ENCODE measurements at places on chromosomes 3 and 15.

GRCh38 chr15:50953302-50953701, 44.8 kb downstream of the AP4E1 start:
- DNase-seq = no peak

- no peak for DNase-seq
These were observed 29.9 kb upstream of the ALDH1A2 start for GRCh38 chr15:58095415-58095814.

GRCh38 chr3:33058765-33059164, 38.2 kb downstream of the GLB1 start:
- no peak for DNase-seq

DNA sequence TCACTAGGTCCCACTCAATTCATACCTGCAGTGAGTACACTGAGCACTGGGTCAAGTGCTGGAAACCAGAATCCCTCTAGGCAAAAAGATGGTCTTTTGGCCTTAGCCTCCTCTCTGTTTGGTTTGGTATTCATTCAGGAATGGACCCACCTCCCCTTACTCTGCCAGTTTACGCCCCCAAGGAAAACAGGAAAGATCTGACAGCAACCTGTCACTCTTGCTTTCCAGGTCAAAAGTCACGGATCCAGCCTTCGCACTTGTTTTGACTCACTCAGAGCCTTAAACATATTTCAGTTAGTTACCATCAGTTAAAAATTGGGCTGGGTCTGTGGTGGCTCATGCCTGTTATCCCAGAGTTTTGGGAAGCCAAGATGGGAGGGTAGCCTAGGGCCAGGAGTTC, 68.1 kb downstream of the SYNM start:
- no peak for DNase-seq

DNA sequence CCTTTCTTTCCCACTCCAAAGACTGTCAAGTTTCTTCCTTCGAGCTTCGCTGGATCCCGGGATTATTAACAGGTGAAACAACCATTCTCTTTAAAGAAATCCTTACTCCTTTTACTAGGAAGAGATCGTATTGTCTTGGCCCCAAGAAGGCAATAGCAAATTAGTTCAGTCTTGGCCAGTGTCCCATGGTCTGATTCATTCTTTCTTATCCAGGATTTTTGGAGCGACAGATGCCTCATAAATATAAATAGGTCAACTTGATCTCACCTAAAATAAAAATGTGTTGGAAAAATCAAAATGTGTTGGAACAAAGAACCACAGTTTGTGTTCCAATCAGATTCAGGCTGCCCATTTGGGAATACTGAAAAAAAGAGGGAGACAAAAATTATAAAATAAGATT, 140.1 kb upstream of the TMEM108 start:
- no peak for DNase-seq

GRCh38 chr3:3705090-3705775, 94.0 kb upstream of the LRRN1 start:
- no peak for DNase-seq

GRCh38 chr15:77753281-77753873, 120.7 kb upstream of the LINGO1 start:
- DNase-seq = peak; percentile 66

DNA sequence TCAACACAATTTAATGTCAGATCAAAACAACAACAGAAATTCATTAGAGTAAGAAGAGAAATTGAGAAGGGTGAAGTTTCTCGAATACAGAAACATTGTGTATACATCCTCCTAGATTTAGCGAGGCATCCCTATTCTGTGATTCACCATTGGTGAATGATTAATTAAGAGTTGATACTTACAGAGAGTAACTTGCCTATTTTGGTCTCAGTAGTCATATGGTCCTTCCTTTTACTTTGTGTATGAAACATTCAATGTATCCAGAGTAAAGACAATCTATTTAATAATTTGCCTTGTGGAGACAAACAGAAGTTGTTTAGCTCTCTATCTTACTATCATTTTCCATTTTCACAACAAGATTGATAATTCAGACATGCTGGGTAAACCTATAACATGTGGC, 432.0 kb downstream of the ZPLD1 start:
- DNase-seq = no peak

- no peak for DNase-seq
These were observed 7.7 kb downstream of the SLCO3A1 start for GRCh38 chr15:91861223-91861622.

DNA sequence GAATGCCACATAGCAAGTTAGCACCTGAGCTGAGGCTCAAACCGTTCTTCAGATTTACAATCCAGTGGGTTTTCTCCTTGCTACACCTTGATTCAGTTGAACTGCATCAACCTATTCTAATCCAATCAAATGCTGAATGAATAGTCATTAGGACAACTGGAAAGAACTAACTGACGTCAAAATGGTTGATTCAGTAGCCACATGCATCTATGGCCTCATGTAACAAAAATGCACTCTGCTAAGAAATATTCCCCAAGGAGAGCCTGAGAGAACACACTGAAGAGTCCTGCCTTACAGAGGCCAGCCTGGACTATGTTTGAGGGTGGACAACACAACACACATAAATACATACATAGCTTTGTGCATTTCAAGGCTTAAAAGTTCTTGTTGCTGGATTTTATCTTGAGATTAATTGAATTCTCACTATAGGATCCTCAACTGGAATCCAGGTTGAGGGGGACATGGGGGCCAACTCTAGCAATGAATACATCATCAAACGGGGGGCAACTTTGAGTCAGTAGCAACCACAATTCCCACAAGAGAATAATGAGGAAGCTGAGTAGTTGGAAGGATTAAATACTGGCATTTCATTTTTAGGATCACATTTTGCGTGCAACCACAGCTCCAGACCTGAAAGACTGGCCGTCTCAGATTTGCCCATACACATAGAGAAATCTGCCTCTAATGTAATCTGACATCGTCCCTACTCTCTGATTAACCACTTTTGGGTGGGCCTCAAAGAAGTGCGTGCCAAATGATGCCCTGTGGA, 280.2 kb upstream of the ICE2 start:
- peak; percentile 48 for DNase-seq

All from urothelium cell line (cell line).